NCI-H2029 treated with DMSO at 0.1 percent for 48 hours (cell line): ENCODE measurements at places on chromosomes 13 and 19.

DNA sequence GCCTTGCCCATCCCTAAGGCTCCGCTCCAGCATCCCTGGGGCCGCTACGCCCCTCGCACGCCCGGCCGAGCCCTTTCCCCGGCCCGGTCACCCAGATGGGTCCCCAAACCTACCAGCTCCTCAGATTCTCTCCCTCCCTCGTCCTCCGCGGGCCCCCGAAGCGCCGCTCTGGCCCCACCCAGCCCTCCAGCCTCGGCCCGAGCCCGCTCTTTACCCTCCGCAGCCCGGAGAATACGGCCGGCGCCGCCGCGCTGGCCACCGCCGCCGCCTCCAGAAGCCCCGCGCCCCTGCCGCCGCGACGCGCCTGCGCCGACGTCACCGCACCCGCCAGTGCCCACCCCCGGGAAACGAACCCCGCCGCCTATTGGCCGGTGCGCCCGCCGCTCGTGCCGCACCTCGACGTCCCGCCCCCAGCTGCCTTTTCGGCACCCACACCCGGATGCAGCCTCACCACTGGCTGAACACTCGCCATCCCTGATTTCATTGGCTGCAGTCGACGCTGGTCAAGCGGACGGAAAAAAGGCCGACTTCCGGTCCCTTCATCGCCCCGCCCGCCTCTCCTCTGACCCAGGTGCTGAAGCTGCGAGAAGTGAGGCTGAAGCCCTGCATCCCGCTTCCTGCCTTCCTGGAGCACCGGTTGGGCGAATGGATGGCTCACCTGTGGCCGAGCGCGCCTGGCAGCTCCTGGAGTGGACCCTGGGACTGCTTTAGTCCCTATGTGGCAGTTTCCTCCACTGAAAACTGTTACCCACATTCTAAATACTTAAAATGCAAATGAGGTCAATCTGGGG lies at the start of gene DAPK3:
Gene DAPK3, minus strand, starts transcription at position 292 of the 791 bp plus-strand sequence. CDS start 1,364 bp downstream, outside the sequence.
- peak; percentile 93 for DNase-seq

DNA sequence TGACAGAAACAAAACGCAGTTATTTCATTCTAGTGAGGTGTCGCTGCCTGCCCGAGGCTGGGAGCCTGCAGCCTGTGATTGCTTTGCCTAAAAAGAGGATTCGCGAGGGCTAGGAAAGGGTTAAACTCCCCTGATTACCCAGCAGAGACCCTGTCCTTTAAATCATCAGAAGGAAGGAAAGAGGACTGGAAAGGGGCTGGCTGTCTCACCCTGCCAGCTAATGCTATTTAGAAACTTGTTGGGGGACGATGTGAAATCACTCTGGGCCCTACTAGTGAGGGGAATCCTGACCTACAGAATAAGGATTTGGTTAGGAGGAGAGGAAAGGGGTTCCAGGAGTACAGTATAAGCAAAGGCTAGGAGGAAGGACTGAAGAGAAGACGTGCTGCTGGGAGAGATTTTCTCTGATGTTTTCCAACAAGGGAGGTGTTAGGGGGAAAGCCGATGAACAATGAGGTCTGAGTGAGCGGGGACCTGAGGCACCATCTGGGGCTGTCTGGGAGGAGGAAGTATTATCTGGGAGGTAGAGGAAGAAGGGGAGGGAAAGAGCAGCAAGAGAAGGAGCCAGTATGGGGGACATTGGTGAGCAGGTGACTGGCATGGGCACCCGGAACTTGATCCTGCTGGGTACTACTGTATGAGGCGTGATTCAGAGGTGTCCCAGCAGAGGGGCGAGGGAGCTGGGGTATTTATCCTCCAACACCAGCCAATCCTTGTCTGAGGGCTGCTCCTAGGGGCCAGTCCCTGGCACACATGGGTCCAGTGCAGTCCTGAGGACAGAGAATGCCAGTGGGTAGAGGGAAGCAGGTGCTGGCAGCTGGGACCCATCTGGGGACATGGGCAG lies 55.7 kb upstream of the PTPRS start:
- no peak for DNase-seq

DNA sequence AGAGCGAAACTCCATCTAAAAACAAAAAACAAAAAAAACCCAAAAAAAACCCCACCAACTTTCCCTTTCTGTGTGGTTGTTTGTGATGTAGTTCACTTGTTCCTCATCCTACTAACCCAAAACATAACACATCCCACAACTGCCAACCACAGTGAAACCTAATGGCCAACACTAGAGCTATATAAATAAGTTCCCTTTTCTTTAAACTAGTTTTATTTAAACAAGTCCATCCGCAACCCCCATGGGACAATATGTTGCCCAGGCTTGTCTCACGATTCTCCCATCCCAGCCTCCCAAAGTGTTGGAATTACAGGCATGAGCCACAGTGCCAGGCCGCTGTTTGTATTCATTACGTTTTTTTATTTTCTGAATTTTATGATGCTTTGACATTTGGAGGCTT lies 71.2 kb upstream of the ADGRE5 start:
- DNase-seq = no peak

DNA sequence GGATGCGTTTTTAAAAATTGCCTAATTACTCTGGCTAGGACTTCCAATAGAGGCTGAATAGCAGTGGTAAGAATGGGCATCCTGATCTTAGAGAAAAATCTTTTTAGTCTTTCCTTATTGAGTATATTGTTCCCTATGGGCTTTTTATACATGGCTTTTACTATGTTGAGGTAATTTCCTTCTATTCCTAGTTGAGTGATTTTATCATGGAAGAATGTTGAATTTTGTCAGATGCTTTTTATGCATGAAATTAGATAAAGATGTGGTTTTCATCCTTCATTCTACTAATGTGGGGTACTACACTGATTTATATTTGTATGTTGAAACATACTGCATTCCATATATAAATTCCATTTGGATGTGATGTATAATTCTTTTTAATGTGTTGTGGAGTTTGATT lies 2673.8 kb downstream of the PCDH9 start:
- DNase-seq = no peak

DNA sequence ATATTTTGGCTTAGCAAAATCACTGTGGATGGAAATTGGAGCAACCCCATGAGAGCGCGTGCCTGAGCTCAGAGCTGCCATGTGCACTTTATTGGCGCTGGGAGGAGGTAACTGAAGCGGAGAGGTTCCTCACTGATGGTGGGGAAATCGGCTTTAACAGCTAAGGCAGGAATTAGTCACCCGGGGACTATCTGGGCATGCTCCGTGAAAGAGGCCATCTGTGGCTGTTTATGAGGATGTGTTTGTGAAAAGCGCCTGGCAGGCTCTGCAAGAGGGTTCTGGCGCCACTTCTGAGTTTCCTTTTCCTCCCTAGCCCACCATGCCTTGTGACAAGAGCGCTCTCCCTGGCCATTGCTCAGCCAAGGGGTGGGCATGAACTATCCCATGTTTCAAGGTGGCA lies 815.6 kb downstream of the UQCRFS1 start:
- no peak for DNase-seq

GRCh38 chr13:97226788-97227627 lies 4.9 kb downstream of the MBNL2 start:
- DNase-seq = no peak

DNA sequence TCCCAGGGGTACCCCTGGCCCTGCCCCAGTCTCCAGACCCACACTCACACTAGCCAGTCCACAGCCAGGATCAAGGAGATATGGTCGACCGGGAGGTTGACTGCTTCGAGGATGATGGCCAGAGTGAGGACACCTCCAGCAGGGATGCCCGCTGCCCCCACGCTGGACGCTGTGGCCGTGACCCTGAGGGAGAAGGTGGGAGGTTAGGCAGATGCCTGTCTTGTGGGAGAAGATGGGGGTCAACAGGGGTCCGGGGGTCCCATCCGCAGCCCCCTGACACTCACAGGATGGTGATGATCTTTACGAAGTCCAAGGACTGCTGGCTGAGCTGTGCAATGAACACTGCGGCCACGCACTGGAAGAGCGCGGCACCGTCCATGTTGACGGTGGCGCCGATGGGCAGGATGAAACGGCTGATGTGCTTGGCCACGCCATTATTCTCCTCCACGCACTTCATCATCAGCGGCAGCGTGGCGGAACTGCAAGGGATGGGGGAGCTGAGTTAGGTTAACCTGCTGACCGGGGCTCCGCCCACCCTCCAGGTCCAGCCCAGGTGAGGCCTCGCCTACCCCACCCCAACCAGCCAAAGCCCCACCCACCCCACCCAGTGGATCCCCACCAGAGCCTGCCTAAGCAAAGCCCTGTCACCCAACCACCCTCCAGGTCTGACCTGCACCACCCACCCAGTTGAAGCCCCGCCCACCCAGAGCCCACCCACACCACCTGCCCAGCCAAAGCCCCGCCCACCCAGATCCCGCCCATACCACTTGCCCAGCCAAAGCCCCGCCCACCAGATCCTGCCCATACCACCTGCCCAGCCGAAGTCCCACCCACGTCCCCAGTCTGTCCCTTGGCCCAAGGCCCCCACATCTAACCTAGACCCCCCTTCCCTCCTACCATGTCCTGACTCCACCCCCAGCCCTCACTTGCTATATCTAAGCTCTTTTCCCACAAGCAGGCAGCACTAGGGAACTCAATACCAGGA lies 11.2 kb downstream of the SLC1A5 start:
- DNase-seq = no peak

- DNase-seq = no peak
Observed at GRCh38 chr13:97946951-97947588, 6.4 kb upstream of the IPO5 start.

GRCh38 chr13:30004204-30004603 lies 153.8 kb upstream of the UBL3 start:
- no peak for DNase-seq

DNA sequence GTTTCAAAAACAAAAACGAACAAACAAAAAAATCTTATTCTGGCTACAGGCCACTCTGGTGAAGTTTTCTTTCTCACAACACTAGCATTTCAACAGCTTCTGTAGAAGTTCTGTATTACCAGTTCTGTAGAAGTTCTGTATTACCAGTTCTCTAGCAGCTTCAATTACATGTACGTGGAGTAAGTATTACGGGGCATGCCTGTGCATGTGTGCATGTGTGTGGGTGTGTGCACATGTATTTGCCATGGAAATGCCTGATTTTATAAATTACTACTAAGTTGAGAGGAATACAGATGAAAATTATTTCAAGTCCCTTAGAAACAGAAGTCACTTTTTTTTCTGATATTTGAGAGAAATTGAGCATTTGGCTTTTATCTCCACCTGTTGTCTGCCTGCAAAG lies 414.2 kb downstream of the FOXO1 start:
- DNase-seq = no peak

GRCh38 chr13:87810920-87811344 lies 139.8 kb downstream of the SLITRK5 start:
- no peak for DNase-seq

DNA sequence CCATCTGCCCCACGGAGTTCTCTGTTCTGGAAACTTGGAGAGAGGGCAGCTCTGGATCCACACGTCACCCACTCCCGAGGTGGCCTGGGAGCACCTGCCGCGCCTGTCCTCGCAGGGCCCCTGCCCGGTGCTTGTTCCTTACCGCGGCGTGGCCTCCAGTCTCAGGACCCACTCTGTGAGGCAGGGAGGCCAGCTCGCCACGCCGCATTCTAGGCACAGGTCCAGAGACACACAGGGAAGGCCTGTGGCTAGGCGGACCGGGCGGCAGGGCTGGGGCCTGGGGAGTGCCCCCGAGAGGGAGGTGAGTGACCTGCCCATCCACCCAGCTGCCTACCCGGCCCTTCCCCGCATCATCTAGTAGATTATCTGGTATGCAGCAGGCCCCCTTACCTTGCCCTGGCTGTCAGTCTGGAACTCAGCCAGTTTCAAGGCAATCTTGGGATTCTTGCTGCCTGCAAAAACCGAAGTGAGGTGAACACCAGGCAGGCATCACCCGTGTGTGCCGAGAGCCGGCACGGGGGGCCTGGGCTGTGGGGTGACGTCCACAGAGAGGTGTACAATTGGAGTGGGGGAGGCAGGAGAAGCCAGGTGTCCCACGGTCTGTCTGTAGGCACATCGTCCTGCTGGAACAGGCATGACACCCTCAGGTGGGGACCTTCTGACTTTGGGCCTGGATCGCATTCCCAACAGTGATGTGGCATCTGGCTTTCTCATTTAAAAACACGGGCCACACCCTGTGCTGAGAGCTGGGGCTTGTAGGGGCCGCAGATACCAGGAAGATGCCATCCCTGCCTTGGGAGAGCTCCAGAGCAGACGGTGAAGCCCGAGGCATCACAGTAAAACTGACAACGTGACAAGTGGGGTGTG lies 23.6 kb downstream of the DPP9 start:
- no peak for DNase-seq

GRCh38 chr13:101845245-101846020 lies 393.0 kb downstream of the ITGBL1 start:
- no peak for DNase-seq

- no peak for DNase-seq
Observed at GRCh38 chr13:36395280-36395679, 37.0 kb upstream of the CCNA1 start.
